ENCODE measurements at places on chromosomes 12 and 14. TPM values are rescaled to one million over a fixed set of nuclear protein-coding genes. Genes with fewer than 3 reads are reported as not detected.

CPNE6 gene
- total RNA-seq, result not detected

TMPRSS12 gene
- not detected for total RNA-seq

DNA sequence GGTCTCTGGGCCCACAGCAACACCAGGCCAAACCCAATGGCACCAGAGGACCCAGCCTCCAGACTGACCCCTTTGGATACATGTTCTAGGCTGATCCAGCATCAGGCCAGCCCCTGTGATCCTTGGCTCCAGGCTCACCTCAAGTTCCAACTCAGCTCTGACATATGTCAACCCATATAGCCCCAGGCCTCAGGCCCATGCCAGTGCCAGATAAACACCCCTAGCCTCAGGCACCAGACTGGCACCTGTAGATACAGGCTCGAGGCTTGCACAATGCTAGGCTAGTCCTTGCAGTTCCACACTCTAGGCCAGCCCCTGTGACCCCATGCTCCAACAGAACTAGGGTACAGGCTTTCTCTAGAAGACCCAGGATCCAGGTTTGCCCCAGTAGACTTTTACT lies 287.5 kb downstream of the KCNC2 start:
- DNase-seq, result no peak

DNA sequence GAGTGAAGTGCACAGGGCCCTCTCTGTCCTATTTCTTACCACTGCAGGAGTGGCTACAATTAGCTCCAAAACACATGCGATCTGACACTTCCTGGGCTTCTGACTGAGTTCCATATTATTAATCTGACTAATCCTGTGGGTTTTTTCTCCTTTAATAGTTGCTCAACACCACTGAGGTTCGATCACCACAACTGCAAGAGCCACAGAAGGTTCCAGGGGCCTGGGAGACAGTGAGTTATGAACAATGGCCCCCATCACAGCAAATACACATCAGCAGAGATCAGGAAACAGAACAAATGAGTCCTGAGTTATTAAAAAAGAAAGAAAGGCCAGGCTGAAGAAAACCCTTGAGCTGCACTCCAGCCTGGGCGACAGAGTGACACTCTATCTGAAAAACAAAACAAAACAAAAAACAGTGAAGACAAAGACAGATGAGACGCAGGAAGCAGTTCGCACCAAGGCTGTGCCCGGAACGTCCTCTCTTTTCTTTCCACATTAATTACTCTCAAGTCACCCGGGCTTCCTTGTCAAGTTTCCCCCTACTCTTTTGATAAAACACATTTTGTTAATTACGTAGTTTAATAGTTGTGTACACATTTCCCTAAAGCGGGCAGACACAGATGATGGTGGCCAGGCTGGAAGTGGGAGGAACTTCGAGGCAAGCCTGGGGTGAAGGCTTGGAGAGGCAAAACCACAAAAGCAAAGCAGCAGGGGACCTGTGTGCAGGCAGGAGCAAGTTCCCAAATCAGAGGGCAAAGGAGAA lies 42.7 kb downstream of the CDC42BPB start:
- no peak for DNase-seq

- no peak for DNase-seq
Observed at GRCh38 chr12:40225984-40226602, 1.3 kb downstream of the LRRK2 start.

Data from activated CD4-positive, alpha-beta T cell treated with anti-CD3 and anti-CD28 coated beads, Interleukin-2, amount 10 ng/mL, durations not matched to agents 24 days and 14 days (primary cell).